ENCODE measurements at places on chromosomes 3 and 15.

GRCh38 chr3:143627336-143627735, 220.9 kb downstream of the SLC9A9 start:
- no peak for DNase-seq

DNA sequence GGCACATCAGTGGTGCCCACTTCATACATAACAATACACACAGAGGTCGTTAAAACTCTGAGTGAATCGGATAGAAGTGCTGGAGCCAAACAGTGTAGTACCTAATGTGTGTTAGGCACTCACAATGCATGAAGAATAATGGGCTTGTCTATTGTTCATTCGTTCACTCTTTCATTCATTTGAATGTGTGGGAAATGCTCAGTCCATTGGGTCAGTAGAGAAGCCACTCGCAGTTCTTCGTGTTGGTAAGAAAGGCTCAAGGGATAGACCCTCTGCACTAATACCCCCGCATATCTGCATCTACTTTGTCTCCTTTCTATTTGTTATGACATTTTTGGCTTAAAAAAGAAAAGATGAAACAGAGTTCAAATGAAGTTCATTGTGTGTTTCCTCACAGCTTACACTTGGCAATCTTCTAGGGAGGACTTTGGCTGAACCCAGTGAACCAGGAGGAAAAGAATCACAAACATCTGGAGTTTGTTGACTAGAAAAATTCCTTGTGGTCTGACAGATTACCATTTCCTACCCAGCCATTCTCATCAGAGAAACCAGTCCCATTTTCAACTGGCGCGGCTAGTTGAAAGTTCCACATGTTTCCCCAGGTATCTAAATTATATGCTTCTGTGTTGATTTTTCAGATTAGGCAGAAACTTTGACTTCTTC, 32.8 kb upstream of the MFSD1 start:
- DNase-seq, result no peak

DNA sequence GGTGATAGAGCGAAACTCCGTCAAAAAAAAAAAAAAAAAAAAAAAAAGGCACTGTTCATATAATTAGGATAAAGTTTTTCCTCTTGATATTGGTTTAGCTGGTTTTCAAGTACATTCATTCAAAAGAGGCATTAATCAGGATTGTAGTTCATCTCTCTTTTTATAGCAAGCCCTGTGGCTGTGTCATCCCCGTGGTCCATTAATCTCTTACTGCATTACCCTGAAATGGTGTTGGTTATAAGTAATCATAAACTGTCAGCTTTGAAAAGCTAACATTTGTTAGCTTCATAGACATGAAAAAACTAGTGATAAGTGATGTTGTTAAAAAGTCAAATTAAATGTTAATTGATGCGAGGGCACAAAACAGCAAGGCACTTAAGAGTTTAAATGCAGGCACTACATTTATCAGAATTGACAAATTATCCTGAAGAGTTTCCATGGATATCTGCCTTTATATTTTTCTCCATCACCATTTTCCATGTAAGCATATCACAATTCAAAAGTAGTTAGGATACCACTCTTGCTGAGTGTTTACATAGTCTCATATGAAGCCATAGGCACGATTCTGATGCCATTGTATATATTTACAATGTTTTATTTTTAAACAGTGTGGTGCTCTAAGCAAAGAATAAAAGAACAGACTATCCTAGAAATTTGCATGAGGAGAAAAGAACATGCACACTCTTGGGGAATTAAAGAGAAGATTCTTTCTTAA, 193.1 kb downstream of the OTOL1 start:
- DNase-seq, result no peak

- no peak for DNase-seq
Measured at GRCh38 chr3:126399756-126400155, 5.0 kb downstream of the CFAP100 start.

- no peak for DNase-seq
Measured at GRCh38 chr3:52223449-52224408, 1.7 kb downstream of the TLR9 start.

GRCh38 chr3:15051531-15051930, 13.6 kb downstream of the MRPS25 start:
- DNase-seq, result no peak

GRCh38 chr3:73321286-73321999, 260.0 kb downstream of the EBLN2 start:
- no peak for DNase-seq

GRCh38 chr3:109903100-109903499, 565.8 kb upstream of the DPPA4 start:
- no peak for DNase-seq

DNA sequence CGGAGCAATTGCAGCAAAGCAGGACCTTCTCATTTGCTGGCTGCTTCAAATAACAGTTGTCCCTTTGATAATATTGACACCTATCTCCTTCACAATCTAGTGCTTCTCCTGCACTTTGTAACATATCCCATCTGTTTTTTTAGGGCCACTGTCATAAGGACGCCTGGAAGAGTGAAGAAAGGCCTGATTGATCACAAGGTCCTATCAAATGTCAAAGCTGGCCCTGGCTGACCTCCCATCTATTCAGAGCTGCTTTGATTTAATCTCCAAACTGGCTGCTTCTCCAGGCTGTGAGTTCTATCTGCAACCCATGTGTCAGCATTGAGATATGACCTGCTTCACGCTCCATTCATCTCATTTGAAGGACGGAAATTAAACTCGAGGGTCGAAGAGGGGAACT, 601.2 kb upstream of the KCNMB2 start:
- DNase-seq, result no peak

DNA sequence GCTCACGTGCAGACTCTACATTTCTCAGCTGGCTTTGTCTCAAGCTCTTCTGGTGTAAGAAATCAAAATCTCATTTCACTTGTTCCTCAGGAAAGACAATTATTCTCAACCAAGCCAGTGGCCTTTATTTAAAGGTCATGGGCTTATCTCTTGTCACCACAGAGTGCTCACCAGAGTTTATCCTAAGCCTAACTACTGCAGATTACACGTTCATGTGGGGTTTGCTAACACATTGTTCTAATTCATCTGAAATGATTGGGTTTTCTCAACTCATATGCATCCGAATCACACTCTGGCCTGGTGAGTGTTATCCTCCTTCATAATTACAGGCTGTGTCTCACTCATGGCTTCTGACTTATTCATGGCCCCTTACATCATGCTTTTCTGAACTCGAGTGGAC, 83.3 kb upstream of the TSC22D2 start:
- DNase-seq, result no peak

GRCh38 chr15:65595960-65596359, 15.0 kb downstream of the INTS14 start:
- DNase-seq, result no peak

DNA sequence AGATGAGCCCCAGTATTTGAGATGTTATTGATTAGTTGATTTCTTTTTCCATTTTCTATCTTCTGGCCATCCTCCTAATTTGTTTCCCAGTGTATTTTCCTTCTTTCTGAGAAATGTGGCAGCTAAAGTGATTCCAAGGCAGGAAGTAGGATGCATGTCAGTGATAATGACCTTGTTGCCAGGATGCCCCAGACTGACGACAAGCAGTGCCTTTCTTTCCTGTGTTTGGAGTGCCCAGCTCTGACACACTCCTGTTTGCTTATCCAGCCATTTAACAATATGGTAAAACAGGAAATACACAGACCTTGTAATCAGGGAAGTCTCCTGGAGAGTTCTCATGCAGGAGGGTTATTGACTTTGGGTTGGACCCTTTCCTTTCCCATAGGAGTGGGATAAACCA, 20.4 kb downstream of the TMOD2 start:
- peak; percentile 7 for DNase-seq

- no peak for DNase-seq
Measured at GRCh38 chr3:8981296-8981695, 18.0 kb upstream of the RAD18 start.

- DNase-seq, result no peak
Measured at GRCh38 chr15:67114846-67115585, 49.6 kb downstream of the SMAD3 start.

GRCh38 chr15:39719109-39719508, 63.5 kb downstream of the FSIP1 start:
- DNase-seq, result no peak

- no peak for DNase-seq
Measured at GRCh38 chr3:58177747-58178527, 32.8 kb downstream of the DNASE1L3 start.

DNA sequence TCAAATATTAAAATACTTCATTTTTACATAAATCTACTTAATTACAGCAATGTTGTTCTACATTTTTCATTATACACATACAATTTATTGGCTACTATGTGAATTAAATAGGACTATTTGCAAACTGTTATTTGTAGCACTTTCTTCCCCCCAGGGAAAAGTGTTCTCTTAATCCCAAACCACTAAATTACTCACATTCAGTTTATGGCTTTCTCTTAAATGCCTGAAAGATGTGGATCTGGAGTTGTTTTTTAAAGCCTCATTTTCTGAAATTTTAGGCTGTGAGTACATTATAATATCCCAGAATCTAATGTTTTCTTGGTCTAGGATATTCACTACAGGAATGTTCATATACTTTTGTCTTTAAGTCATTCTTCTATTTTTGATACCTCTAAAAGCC, 32.7 kb downstream of the PRTG start:
- DNase-seq, result no peak

DNA sequence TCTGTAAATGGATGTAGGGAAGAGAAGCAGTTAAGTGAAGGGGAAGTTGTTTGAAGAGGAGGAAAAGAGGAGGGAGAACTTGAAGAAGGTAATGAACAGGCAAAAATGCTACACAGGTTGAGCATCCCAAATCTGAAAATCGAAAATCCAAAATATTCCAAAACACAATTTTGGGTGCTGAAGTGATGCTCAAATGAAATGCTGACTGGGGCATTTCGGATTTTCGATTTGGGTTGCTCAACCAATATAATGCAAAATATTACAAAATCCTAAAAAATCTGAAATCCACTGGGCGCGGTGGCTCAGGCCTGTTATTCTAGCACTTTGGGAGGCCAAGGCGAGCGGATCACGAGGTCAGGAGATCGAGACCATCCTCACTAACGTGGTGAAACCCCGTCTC, 61.9 kb upstream of the CDAN1 start:
- DNase-seq, result no peak

- DNase-seq, result no peak
Measured at GRCh38 chr3:162722337-162722736, 1225.7 kb downstream of the OTOL1 start.

- DNase-seq, result peak; percentile 79
Measured at GRCh38 chr3:141360888-141361598, 7.3 kb upstream of the ZBTB38 start.
